ENCODE measurements at places on chromosomes 6 and 20. TPM values are rescaled to one million over a fixed set of nuclear protein-coding genes. Genes with fewer than 3 reads are reported as not detected.

Gene RBL1
- total RNA-seq: 5.3 TPM

Gene RAD21L1
- not detected for total RNA-seq

Gene NKX2-2
- 0.23 TPM for total RNA-seq

Gene CDSN
- not detected for total RNA-seq

Gene TRPC4AP
- 48.9 TPM for total RNA-seq

Gene PSORS1C2
- total RNA-seq: not detected

DNA sequence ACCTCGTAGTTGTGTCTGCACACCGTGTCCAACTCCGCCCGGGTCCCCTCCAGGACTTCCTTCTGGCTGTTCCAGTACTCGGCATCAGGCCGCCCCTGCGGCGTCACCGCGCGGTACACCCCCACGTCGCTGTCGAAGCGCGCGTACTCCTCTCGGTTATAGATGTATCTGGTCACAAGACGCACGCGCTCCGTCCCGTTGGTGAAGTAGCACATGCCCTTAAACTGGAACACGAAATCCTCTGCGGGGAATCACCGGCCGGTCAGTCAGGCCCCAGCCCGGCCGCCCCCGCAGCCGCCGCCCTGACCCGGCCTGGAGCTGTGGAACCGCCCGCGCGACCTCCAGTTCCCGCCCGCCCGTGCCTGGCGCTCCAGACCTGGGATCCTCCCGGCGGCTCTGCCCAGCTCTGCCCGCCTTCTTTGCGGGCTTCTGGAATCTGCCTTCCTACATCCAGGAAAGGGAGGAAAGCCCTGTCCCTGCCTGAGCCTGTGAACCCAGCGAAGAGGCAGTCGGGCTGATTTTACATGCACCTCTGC is 1.6 kb downstream of the HLA-DQB1 start:
- DNase-seq: no peak

GRCh38 chr6:42176981-42177380 is 3.8 kb downstream of the GUCA1A start:
- no peak for DNase-seq

GRCh38 chr20:45416917-45417316 is 976 bp downstream of the PIGT start:
- DNase-seq: no peak

DNA sequence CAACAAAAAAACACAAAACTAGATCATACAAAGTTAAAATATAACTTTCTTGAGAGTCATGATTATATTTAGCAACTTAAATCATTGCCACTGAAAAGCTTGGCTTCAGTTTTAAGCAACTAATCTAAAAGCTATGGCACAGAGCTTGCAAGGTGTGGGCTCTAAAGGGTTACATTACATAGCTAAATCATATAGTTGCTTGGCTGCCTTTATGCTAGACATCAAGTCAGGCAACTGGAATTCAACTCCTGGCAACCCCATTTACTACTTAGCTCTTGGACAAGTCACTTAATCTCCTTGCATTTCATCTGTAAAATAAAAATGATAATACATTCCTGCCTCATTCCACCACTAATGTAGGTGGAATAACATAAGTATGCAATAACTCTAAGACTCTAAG is 40.9 kb upstream of the GCM1 start:
- DNase-seq: no peak

GRCh38 chr6:160667639-160668481 is 3.8 kb upstream of the LPA start:
- DNase-seq: no peak

DNA sequence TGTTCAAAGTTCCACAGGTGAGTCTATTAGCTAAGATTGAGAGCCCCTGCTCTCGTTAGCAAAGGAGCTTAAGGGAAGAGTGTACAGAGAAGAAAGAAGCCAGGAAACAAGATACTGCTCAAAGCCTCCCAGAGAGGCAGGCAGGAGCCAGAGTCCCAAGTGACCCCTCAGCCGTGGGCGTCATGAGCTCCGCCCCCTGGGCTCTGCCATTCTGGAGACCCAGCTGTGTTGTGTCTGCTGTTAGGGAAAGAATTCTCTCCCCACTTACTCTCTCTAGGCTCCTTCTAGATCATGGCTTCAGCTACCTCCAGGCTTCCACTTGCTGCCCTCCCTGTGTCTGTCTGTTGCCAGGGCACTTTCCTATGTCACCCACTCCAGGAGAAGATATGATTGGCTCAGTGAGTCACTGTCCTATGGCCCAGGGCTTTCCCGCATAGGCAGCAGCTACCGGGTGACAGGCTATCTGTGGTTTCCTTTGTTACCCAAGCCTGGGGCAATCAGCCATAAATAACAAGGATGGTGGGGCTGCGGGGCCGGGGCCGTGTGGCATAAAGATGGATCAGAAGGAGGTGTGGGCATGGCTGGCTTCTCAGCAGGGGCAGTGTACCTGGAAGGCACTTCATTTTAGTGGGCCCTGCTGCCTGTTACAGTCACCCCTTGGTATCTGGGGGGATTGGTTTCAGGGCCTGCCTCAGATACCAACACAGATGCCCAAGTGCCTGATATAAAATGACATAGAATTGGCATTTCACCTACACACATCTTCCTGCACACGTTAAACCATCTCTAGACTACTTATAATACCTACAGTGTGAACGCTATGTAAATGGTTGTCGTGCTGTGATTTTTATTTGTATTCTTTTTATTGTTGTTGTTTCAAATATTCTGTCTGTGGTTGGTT is 118.9 kb downstream of the ARMC2 start:
- DNase-seq: peak; percentile 82

GRCh38 chr6:144619966-144620365 is 334.8 kb downstream of the UTRN start:
- no peak for DNase-seq

DNA sequence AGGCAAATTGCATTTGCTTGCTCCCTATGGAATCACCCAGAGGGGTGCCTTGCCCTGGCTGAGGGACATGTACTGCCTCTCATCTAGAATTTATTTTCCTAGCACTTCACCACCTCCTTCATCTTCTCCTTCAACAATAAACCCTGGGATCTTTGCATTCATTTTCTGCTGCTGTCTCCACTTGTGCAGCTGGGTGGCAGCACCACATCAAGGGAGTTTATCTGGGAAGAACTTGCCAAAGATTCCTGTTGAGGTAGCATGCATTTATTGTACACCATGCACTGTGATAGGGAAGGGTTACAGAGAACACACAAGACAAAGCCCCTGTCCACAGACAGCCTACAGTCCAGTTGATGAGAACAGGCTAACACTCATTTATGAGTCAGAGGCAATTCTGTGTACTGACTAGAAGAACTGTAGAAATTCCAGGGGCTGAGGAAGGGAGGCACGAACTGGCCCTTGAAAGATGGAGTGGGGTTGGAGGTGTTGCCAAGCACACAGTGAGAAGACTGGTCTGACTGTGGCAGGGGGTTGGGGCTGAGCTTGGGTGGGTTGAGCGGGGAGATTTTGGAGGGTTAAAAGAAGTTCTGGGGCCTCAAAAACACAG is 17.5 kb downstream of the C20orf173 start:
- DNase-seq: no peak

GRCh38 chr6:90284236-90285041 is 12.2 kb downstream of the BACH2 start:
- DNase-seq: no peak

- no peak for DNase-seq
Measured at GRCh38 chr6:104829183-104829958, 30.3 kb downstream of the HACE1 start.

- DNase-seq: no peak
Measured at GRCh38 chr6:145204301-145204700, 531.0 kb downstream of the EPM2A start.

DNA sequence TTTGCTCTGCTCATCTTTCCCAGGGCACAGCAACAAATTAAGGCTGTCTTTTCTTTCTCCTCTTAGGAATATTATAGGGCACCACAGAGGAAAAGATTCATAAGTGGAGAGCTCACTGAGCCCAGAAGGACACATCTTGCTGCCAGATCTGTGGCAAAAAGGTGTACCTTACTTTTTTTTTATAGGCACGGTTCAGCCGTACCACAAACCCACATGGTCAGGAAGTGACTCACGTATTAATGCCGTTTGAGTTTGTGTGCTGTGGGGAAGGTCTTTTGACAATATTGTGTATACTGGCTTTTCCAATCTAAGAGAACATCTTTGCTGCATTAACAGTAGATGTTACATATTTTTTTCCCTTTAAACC is 28.4 kb downstream of the PAQR8 start:
- DNase-seq: no peak

- no peak for DNase-seq
Measured at GRCh38 chr20:13341737-13342393, 120.8 kb downstream of the ISM1 start.

DNA sequence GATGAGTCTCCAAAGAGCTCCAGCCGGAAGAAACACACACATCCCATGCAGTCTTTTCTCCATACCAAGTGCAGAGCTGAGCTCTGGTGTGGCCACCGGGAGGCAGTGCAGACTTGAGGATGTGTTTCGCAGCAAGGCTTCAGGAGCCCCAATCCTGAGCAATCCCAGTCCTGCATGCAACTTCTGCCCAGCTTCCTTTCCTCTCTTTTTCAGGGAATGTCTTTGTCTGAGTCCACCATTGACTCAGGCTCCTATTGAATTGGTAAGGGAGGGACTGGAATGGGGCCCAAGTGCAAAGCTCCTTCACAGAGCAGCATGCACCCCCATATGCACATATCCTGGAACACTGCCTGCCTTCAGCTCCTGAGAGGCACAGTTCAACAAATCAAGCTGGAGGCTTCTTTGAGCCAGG is 50.5 kb upstream of the ASIP start:
- no peak for DNase-seq

- DNase-seq: no peak
Measured at GRCh38 chr6:86331265-86331840, 606.0 kb upstream of the HTR1E start.

DNA sequence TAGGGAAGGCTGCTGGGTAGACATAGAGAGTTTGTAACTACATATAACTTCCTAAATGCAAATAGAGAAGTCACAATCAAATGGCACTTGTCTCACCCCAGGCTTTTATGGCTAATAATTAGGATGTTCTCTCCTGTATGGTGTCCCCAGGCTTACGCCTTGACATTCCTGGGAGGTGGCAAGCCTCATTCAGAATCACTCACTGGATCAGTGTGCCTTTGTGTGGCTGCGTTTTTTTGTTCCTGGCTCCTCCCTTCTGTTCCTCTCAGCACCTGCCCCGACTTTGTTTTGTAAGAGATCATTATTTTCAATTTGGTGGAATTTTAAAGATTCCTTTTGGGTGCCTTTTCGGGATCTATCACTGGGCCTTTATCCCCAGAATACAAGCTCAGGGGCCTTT is 5.7 kb downstream of the LAMP5 start:
- DNase-seq: no peak

DNA sequence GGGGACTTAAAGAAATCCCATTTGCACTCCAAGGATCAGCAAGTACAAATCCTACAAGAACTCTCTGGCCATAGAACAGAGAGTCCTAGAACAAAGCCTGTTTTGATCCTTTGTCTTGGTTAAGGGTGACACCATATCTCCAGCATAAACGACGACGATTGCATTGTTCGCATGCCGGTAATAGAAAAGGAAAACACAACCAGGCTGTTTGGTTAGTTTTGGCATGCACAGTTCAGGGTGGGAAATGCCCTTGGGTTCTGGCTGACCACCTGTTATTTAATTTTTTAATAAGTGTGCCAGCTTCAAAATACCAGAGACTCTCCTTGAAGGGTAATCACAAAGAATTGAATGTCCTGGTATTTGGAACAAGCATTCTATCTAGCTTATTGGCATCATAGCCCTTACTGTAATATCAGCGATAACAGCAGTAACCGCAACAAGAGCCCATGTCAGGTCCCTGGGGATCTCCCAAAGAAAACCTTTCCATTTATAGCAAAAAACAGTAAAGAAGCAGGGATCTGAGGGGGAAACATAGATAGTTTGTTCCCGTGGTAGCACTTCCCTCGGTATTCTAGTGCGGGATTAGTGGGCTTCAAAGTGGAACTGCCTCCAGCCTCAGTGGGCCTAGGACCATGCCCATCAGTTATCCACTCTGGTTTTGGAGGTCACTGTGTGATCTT is 77.1 kb downstream of the TMEM170B start:
- no peak for DNase-seq

- DNase-seq: no peak
Measured at GRCh38 chr6:139730340-139730974, 356.0 kb upstream of the CITED2 start.

DNA sequence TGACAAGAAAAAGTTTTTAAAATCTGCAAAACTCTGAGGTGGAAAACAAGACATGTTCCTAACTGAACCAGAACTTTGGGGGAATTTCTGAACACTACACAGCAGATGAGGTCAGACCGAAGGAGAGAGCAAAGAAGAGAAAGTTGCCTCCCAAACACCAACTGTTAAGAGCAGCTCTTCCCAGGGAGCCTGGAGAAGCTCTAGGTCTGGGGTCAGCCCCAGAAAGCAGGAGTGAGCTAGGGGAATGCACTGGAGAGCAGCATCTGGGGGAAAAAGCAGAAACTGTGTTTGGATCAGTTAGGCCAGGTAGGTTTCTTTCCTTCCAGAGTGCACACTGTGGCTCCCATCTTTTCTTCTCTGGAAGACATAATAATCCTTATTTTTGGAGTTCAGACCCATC is 41.3 kb downstream of the FKBP5 start:
- DNase-seq: no peak

GRCh38 chr6:140271759-140272377 is 897.4 kb upstream of the CITED2 start:
- DNase-seq: no peak

DNA sequence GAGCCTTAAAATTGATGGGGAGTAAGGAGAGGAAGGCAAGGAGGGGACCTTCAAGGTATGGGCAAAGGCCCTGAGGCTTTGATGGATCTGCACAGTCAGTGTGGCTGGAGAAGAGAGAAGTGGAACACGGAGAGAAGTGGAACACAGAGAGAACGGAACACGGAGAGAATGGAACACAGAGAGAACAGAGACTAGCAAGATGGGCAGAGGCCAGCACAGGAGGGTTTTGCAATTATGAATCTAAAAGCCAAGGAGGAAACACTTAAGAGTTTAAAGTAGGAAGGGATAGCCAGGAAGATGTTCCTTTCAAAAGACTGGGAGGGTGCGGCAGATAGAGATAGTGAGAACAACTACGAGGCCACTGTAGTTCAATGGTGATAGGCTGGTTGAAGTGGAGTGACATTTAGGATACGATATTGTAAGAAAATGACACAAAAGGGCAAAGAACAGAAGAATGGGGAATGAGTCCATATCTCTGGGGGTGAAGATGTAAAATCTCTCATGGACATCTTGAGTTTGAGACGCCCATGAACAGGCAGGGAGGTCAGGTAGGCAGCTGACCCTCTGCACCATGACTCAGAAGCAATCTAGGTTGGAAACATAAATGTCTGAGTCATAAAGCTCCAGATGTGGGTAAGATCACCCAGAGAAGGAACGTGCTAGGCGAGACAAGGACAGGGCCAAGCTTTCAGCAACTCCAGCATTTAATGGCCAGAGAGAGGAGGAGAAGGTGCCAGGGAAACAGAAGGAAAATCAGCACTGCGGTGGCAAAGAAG is 25.4 kb downstream of the ZMYND8 start:
- no peak for DNase-seq

GRCh38 chr6:82419132-82419581 is 55.5 kb downstream of the TPBG start:
- no peak for DNase-seq
